AG20443 (cell line): ENCODE measurements at places on chromosomes 3 and 15.

DNA sequence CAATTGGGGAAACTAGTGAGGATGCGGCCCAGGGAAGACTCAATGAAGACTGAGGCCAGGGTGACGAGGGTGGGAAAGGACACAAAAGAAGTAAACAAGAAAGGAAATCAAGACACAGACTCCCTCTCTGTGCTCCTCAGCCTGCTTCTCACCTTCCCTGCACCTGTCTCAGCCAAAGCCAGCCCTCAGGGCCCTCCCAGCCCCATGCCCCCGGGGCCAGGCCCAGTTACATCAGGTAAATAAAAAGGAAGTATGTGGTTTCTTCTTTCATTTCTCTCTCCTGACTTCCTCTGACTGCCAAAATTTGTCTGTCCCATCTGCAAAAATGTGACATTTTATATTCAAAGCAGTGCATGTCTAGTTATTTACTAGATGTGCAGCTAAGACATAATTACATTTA, 328.0 kb downstream of the UACA start:
- no peak for DNase-seq

DNA sequence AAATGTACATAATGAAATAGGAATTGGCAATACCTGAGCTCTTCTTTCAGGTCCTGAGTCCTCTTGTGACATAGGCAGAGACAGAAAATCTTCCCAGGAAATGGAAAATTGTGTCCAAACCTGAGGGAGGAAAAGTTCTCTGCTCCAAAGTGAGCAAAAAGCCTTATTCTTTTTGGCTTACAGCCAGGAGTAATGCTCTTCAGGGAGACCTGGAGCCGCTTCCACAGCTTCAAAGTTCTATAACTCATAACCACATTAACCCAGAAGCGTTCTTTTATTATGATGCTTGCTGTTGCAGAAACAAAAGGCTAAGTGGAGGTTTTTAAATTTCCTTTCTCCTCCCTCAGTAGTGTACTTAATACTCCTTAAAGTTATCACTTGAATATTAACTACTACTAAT, 633 bp downstream of the IGSF10 start:
- peak; percentile 32 for DNase-seq

DNA sequence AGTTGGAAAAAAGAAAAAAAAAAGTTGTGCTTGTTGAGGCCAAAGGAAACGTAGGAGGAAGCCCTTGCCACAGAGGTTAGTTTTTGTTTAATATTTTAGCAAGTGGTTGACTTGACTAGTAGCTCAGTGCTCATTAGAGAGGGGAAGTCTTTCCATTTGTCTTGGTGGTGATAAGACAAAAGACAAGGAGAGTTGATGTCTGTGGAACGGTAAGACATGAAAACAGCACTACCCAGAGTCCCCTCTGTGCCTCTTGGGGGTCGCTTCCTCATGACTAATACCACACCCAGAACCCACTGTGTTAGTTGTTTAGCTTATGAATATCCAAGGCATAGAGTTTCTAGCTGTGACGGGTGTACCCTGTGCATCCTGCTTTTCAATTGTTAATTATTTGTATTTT, 211.4 kb downstream of the ITPR1 start:
- no peak for DNase-seq

GRCh38 chr3:11774296-11774877, 72.3 kb downstream of the TAMM41 start:
- peak; percentile 83 for DNase-seq

GRCh38 chr15:22915866-22916515, 64.2 kb downstream of the CYFIP1 start:
- DNase-seq: no peak

DNA sequence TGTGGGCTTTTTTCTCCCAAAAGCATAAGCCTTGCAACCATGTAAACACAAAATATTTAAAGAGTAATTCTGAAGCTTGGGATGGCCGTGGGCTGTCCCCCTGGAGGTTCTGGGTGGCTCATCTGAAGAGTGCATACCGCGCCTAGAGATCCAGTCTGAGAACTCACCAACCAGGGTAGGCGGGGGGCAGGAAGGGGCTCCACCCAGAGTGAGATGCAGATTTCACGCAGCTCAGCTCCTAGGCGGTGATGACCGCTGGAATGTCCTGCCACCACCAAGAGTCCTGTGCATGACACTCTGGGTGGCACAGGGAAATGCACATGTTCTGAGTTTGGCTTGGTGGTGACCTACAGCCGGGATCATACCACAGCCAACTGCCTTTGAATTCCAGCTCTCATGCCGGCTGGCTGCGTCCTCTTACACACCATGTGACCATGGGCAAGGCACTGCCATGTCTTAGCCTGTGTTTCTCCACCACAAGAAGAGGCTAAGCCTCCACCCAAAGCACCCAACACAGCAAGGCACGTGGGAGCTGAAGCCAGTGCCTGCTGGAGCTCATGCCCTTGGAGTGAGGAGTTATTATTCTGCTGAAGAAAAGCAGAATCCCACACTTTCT, 125.1 kb upstream of the IQSEC1 start:
- DNase-seq: no peak

DNA sequence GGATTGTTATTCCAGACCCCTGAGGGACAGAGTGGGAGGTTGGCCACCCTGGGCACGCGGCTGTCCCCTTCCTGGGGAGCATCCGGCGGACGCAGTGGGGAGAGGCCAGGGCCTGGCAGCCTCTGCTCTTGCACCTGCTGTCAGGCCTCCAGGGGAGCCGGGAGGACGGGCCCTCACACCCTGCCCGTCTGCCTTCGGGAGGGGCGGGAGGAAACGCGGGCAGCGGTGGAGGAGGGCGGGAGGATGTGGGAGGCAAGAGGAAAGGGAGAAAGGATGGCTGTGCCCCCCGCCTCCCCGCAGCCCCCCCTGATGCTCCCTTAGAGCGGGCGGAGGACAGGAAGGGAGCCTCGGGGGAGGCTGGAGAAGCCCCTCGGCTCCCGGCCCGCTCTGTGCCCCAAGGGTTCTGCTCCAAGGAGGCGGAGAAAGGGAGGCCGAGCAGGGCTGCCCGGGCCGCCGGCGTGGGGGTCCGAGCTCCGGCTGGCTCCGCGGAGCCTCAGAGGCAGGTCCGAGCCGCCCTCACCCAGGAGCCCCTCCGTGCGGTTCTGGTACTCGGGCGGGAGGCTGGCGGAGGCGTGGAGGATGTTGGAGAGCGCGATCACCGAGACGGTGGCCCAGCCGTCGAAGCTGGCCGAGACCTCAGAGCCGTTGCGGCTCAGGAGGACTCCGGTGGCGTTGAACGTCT, 40.9 kb downstream of the MUC20 start:
- DNase-seq: no peak

DNA sequence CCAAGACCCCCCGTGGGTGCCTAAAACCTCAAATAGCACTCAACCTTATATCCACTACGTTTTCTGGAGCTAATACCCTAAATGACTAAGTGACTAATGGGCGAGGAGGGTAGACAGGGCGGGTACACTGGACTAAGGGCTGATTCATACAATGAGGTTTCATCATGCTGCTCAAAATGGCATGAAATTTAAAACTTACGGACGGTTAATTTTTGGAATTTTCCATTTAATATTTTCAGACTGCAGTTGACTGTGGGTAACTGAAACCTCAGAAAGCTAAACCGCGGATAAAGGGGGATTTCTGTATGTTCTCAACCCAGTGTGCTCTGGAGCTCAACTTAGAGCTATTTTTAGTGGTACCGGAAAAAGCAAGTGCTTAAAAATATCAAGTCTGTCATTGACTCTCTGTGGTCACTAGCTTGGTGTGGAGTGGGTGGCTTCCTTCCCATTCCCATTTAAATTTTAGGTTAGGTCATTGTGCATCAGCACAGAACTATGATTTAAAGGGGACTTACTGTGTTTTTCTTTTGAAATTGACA, 72.9 kb downstream of the LRRC28 start:
- DNase-seq: peak; percentile 72

GRCh38 chr3:31124373-31124772, 229.9 kb upstream of the GADL1 start:
- DNase-seq: no peak

- no peak for DNase-seq
Observed at GRCh38 chr3:195188426-195188927, 82.5 kb downstream of the XXYLT1 start.

GRCh38 chr15:69606921-69607500, 154.4 kb downstream of the RPLP1 start:
- peak; percentile 23 for DNase-seq

- no peak for DNase-seq
Observed at GRCh38 chr3:88298189-88298588, 148.4 kb downstream of the C3orf38 start.

DNA sequence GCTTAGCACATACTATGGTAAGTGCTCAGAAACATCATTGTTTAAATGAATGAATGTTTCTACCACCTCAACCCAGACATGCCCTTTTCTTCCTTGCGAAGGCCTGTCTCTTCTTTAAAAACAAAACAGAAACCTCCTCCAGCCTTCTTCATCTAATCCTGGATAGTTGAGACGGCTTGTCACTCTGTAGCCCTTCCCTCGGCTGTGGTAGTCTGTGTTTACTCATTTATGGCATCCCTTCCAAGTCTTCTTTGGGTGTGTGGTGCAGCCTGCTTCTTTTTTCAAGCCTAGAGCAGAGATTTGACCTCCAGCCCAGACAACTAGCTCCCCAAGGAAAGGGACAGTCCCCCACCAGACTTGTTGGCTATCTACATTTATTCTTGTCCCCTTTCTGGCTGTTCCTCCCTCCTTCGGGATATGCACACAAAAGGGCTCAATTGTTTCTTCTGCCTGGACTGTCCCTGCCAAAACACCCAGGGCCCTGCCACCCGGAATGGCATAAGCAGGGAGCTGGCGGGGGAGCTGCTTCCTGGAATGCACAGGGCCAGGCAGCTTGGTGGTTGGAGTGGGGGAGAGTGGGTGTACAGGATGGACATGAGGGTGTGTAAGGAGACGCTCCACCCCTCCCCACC, 67.8 kb downstream of the ITGA11 start:
- peak; percentile 55 for DNase-seq

DNA sequence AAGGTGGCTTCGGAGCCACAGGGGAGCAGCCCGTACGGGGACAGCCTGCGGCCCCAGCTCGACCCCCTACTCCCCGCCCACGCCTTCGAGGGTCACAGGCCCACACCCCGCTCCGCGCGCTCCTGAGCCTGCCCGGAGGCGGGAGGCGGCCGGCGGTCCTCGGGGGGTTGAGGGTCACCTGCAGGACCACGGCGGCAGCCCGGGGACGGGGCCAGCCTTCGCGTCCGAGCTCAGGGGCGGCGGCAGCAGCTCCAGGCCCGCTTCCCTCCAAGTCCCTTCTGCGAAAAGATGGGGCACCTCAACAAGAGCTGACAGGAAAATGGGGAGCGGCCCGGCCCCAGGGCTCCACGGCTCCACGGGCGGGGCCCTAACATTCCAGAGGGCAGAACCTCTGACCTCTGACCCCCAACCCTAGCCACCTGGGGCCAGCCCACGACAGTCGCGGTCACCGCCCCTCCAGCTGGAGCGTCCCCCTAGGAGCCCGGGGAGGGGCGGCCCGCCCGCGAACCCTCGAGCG, 428 bp downstream of the LYSMD4 start:
- DNase-seq: no peak

DNA sequence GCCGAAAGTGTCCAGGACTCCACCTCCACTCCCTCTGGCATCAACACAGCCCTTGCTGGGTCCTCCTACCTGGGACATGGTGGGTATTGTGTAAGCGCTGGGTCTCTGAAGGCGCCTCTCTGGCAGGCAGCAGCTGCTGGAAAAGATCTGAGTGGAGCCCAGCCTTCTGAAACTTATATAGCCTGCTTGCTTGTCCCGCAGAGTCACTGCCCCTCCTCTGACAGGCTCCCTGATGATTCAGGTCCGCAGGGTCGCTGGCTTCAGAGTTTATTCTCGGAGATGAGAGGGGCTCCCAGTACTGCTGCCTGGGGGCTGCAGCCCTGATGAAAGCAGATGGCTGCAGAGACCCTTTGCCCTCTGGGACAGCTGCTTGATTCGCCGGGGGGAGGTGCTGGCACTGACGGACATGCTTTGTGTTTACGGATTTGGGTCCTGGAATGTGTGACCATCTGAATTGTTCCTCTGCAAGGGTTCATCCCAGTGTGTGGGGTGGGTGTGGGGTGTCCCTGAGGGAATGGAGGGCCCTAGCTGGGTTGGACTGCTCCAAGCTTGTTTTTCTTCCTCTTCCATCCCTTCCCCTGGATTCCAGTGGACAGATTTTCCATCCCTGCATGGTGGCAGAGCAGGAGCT, at the start of gene MUSTN1:
Gene MUSTN1, minus strand, starts transcription at position 149 of the 631 bp plus-strand sequence. Its CDS starts 71 bp downstream, at position 78.
- no peak for DNase-seq

- DNase-seq: no peak
Observed at GRCh38 chr3:156317462-156318074, 197.2 kb downstream of the KCNAB1 start.

GRCh38 chr15:101431748-101432147, 57.8 kb downstream of the PCSK6 start:
- DNase-seq: no peak
